ENCODE measurements at places on chromosomes 11 and 22.

- DNase-seq, result peak; percentile 88
Observed at GRCh38 chr11:86214710-86215109, 29.8 kb upstream of the EED start.

- no peak for DNase-seq
Observed at GRCh38 chr11:84390441-84391078, 1104.4 kb upstream of the CCDC90B start.

DNA sequence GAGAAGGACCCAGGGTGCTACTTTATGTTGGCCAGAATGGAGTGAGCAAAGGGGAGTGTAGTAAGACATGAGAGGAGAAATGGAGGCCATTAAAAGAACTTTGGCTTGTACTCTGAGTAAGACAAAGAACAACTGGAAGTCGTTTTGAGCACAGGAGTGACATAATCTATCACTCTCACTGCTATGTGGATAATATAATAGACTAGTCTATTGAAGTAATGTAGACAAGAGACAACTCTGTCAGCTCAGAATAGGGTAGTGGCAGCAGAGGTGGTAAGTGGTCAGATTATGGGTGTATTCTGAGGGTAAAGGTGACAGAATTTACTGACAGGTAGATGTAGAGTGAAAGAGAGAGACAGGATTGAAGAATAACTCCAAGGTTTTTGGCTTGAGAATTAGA lies 8.2 kb downstream of the KIF18A start:
- no peak for DNase-seq

DNA sequence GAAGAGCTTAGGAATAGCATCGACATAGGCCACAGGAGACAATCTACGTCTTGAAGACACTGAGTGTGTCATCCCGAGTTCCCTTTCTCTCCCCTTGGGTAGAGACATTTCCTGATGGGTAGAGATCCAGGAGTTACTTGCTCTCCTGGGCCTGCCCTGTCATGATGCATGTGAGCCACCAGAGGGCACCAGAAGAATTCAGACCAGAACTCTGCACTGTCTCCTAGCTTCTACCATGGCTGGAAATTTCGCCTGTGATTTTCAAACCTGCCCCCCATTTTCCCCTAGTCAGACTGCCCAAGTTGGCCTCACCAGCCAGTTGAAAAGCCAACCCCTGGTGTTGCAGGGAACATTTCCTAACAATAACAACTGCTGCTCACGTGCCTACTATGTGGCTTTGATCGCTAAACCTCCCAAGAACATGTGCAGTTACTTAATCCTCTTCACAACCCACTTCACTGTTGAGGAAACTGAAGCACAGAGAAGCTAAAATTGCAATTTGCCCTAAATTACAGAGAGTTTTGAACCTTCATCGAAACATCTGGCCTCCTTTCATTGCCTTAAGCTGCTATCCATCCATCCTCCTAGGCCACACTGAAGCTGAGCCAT lies 47.2 kb downstream of the C11orf58 start:
- DNase-seq, result peak; percentile 68

DNA sequence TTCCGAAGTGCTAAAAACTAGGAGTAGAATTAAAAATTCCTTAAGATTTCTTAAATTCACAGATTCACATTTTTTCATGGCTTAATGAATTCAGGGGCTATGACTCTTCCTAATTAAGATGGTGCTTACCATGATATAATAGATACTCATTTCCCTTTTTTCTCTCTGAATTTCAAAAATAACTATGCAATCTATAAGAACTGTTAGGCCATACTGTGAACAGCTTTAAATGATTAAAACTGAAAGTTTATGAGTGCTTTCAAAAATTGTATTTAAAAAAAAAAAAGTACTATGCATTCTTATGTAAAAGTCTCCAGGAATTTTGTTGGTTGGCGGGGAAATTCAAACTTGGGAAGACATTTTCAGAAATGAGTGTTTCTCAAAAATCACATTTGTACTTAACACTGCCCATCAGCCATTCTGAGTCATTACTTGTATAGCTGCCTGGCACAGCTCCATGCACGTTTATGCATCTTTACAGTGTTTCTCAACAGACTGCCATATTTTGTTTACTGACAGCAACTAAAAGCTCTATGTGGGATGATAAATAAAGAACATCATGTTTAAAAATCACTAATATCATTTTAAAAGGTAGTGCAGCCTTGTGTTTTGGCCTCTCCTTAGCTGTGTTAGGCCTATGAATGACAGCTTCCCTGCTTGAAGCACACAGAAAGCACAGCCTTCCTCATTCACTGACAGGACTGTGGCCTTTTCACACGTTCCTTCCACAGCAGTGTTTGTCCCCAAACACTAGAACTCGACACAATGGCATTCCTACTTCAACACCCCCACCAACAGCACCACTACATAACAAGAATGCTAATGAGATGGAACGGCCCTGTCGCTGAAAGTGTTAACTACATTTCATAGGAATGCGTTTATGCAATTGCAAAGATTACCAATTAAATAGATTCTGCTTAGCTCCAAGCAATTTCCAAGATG lies 131.4 kb downstream of the DCDC1 start:
- no peak for DNase-seq

GRCh38 chr22:45763236-45763624 lies 91.6 kb downstream of the ATXN10 start:
- DNase-seq, result no peak

- no peak for DNase-seq
Observed at GRCh38 chr11:44467931-44468330, 97.5 kb upstream of the CD82 start.

DNA sequence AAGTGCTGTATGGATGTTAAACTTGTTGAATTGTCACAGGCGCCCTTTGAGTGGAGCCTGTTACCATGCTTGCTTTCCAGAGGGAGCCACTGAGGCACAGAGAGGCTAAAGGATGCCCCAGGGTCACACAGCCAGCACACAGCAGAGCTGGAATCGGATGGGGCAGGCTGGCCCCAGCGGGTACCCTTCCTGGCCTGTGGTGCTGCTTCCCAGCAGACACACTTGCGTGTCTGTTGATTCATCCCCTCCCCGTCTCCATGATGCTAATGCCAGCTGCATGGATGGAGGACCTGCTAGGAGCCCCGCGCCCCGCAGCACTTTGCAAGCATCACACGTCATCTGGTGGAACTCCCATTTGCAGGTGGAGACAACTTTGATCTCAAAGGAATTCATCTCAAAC lies 52.4 kb upstream of the SHISAL1 start:
- no peak for DNase-seq

DNA sequence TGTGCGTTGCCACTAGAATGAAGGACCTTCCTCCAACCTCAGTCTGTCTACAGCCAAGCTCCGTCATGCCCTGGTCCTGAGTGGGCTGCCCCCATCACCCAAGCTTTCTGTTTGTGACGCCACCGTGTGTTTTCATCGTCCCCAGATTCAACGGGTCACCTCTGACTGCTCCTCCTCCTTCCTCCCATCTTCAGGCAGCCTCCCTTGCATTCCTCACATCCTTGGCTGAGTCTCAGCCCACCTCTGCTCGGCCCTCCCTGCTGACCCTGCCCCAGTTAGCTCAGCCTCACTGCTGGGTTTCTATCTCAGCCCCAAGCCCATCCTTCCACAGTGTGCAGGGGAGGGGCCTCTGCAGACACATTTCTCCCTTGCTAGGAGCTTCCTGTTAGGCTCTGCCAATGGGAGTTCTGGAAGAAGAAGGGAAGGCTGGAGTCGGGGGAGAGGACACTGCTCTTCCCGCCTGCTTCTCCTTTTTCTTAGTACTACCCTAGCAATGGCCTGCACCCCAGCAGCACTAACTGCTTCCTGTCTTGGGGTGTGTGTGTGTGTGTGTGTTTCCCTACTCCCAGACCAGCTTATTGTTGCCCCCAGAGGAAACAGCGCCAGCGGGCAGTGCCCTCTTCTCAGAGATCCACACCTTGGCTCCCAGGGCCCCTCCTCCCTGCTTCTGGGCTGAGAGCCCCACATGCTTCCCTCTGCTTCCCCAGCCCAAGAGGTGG lies 5.2 kb downstream of the IFT27 start:
- DNase-seq, result no peak

DNA sequence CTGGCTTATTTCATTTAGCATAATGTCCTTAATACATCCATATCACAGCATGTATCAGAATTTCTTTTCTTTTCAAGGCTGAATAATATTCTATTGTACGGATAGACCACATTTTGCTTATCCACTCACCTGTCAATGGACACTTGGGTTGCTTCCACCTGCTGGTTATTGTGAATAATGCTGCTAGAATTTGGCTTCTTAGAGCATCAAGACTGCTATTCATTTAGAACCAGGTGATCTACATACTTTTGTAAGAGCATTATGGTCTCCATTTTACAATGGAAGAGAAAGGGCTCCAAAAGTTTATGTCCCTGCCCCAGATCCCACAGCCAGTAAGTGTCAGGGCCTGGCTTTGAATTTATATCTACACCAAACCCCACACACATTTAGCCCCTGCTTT lies 100.7 kb upstream of the CD82 start:
- no peak for DNase-seq

- DNase-seq, result no peak
Observed at GRCh38 chr11:79439410-79439885, 1.4 kb downstream of the TENM4 start.

- DNase-seq, result no peak
Observed at GRCh38 chr11:74429205-74429604, 31.0 kb upstream of the PGM2L1 start.

DNA sequence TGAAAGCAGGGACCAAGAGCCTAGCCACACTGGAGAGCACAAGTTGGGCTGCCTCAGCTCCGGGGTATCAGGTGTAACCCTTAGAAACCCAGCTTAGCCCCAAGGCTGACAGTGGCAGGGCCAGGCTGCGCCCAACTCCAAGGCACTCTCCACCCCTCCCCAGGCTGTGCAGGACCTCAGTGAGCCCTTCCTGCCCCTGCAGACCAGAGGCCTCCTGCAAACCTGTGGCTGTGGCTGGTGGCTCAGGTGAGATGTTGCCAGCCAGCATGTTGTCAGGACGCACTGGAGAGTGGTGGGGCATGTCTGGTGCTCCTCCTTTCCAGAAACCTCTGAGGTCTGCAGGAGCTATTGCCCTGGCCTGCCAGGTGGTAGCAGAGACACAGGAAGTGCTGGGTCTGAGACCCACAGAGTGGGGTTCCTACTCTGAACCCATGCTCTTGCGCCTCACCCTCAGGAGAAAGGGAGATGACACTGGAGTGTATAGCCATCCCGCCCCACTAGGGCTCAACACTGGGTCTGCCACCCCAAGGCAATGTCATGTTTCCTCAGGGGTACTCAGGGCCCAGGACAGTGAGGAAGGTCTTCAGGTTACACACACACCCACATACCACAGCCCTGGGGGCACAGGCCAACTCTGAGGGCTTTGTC lies 2.4 kb upstream of the SCARF2 start:
- no peak for DNase-seq

Data from stimulated activated CD4-positive, alpha-beta T cell treated with anti-CD3 and anti-CD28 coated beads, Interleukin-4, amount 100 ng/mL, for 24 hours (primary cell).